Substantia nigra (tissue), 51 donors: ENCODE measurements at places on chromosomes 5 and 9.

- DNase-seq = no peak
Observed at GRCh38 chr9:136697146-136697820, 10.0 kb upstream of the AGPAT2 start.

- DNase-seq = no peak
Observed at GRCh38 chr9:135045928-135046738, 41.3 kb upstream of the OLFM1 start.

- no peak for DNase-seq
Observed at GRCh38 chr9:106420511-106420944, 442.4 kb upstream of the ZNF462 start.

- DNase-seq = peak; percentile 7
Observed at GRCh38 chr5:110536120-110537115, 190.1 kb downstream of the TMEM232 start.

- no peak for DNase-seq
Observed at GRCh38 chr9:109304347-109304746, 16.5 kb downstream of the EPB41L4B start.
